ENCODE measurements at places on chromosomes 2 and 18.
A peak's percentile ranks its signal among the peaks of the same experiment; 100 is the strongest.

DNA sequence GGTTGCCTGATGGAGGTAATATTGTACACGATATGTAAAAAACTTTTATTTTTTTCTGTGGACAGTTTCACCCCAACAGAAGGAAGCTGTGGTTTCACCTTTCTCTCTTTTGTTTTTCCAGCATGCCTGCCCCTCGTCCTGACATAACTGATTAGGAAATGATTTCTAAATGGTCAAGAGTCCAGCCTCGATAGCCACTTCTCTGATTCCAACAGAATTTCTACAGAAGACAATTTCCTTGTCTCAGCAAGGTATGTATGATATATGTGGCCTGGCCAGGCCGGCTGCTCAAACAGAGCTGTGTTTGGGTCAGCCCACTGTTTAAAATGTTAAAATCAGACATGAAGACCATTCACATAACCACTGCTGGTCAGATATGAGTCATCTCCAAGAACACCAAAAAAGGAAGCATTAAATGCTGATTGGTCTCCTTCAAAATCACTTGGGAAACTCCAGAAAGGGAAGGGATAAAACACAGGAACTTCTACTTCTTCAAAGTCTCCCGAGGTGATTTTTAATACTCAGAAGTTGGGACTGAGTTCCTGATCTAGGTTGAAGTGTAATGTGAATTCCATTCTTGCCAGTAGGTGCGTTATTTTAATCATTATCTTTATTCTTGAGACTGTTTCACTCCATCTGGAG, 22.3 kb downstream of the ATP8B1 start:
- no peak for DNase-seq

DNA sequence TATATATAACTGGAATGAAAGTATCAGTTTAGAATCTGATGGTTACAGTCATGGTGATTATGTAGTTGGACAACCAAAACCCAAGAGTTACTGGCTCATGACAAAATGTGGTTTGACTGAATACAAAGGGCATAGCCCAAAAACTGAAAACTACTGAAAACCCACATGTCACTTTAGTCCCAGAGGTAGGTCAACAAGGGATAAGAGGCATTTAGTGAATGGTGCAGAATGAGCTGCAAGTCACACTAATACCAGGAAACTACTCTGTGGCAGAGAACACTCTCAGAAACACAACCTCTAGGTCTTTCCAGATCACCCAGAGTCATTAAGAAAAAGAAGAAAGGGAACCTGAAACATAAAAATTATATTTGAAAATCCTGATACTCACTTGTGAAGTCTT, 154.5 kb downstream of the AGPS start:
- DNase-seq, result no peak

DNA sequence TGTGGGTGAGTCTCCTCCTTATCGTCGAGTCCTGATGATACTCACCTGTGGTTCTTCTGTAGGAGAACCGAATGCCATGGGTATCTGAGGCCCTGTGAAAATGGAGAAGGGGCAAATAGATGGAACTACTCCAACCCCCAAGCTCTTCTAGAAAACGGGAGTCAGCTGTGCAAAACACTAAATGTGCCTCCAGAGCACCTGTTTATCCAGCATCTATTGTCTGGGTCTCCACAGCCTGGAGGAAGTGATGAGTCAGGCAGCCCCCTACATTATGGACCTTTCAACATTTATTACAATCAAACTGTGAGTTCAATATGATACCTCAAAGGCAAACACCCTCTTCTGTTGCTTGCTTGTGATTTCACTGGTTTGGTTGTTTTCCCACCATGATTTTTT, 9.8 kb upstream of the LRRFIP1 start:
- DNase-seq, result no peak

- DNase-seq, result no peak
These were observed 90.3 kb upstream of the BCL2L11 start for GRCh38 chr2:111030260-111030891.

DNA sequence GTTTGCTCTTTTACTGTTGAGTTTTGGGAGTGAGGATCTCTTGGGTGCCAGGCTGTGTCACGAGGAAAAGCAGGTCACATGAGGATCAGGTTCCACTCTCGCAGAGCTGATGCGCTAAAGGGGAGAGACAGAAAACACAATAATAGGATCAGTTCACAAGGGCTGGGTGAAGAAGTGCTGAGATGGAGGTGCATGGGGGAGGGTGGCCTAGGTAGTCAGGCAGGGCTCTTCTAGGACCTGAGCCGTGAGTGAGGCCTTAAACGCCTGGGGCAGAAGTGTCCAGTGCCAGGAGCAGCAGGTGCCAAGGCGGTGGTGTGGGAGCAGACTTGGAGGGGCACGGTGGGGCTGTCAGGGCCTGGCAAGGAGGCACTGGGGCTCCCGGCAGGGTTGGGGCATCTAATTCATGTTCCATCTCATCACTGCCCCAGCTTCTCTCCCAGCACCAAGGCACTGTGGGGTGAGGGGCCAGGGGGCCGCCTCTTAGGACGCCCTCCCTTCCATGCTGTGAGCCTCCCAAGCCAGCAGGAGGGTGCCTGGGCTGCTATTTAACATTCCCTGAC, 9.3 kb downstream of the KCNIP3 start:
- DNase-seq, result no peak

DNA sequence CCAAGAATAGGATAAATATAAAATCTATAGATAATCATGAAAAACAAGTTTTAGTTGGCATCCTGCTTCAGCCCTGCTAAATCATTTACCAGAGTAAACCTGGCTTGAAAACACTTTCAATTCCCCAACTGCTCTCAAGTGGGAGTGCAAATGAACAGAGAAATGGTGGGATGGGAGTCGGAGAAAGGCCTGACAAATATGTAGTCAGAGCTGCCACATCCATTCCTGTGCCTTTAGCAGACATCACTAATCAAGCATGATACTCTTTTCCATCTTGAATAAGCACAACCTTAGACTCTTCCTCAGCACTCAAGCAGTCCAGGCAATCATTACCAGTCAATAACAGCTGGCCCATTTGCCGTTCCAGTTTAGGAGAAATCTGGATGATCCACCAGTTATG, 101.3 kb downstream of the ANKRD44 start:
- no peak for DNase-seq

DNA sequence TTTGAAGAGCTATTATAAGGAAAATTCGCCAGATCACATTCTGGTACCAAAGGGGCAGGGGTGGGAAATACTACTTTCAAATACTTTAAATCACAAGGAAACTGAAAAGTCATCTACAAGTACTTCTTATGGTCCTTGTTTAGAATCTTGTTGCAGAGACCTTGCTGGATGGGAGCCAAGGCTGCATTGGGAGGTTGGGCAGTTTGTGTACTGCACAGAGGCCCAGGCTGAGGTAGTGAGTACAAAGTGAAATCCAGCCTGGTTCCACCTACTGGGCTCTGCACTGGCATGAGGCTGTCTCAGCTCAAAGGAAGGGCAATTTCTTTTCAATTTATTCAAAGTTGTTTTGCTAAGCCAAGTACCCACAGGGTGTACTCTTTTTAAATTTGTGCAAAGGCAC, 140.3 kb upstream of the DLX2 start:
- no peak for DNase-seq

GRCh38 chr2:162490052-162490717, 146.3 kb downstream of the GCA start:
- no peak for DNase-seq

GRCh38 chr2:56369316-56369715, 185.5 kb downstream of the CCDC85A start:
- DNase-seq, result no peak

DNA sequence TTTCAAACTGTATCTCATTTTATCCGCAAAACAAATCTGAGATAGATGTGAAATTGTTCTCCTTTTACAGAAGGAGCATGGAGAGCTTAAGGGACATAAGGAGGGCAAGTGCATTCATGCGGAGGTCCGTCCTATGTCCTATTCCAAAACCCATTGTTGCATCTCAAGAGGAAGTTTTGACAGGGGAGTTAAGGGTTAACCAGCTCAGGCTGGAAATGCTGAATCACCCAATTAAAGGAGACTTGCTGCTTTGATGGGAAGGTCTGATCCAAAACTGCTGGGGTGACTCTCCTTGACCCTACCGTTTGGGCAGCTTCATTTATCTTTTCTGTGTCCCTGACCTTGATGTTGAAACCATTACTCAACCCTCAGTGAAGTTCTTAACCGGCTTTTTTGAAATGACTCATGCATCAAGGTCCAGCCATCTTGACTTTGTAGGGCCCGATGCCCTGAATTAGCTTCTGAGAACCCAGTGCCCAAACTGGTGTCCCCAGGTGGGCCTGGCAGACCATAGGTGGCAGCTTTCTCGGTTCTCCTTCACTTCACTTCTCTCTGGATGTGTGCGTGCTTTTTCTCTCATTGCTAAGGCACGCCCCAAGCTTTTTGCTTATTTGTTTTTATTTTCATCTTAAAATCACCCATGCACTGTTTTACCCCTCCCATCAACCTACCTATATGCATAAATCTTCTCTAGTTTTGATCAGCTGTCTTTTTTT, 15.9 kb upstream of the TXNDC2 start:
- no peak for DNase-seq

DNA sequence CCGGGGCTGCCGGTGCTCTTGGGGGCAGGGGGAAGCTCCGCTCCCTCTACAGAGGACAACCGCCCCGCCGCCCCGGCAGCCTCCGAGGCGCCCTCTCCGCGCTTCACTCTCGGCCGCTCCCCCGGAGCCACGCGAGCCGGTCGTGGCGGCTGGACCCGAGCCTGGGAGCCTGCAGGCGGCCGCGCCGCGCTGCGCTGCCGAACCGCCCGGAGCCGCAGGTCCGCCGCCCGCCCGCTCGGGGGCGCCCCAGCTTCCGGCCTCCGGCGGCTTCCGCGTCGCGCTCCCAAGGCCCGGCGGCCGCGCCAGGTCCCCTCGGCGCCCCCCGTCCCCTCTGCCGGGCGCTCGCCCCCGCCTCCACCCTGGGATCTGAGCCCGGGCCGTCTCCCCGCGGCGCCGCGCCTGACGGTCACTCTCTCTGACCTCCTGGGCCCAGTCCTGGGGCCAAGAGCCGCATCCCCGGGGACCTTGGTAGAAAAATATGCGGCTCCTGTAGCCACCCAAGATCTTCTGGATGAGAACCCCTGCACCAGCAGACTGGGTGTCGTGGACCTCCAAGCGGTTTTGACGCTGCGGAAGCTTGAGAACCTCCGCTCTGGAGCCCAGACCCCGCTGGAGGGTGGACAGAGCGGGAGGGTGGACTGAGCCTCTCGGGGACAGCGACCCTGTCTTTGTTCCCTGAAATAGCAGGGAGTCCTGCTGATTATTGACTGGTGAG, 44.3 kb downstream of the SERTAD2 start:
- peak; percentile 54 for DNase-seq
